Cerebellar nuclear complex (tissue), 1 donor: ENCODE measurements at places on chromosomes 4 and X.

DNA sequence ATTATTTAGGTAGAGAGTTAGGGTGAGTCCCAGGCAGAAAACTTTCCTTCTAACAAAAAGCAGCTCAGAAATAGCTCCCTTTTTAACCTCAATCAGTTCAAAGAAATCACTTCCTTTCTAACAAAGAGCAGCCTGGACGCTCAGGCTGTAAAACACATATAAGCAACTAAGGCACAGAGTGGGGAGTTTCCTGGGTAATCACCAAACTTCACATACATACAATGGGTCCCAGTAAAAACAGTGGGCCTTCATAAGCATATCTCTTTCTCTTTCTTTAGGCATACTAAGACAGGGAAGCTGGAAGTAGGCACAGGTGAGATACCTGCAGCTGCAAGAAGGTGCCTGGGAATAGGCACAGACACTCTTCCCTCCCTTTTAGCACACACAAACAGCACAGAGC is 4.9 kb upstream of the NAF1 start:
- no peak for DNase-seq

DNA sequence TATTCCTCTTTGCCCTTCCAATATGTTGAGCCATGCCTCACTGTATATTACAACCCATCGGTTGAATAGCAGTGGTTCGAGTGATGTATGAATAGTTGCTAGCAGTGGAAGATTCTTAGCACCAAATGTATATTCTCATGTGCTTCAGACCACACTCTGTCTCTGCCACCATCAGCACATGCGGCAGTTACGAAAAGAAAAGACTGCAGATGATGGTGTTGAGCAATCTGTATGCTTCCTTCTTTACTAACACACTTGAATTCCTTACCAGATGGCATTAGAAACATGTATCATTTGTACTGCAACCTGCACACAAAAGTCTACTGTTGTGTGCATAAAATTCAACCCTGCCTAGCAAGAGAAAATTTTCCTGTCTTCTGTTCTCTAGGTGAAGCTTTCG is 214.6 kb downstream of the ENOX2 start:
- DNase-seq: no peak

GRCh38 chrX:107656978-107657377 is 28.7 kb downstream of the PRPS1 start:
- no peak for DNase-seq

- DNase-seq: no peak
These were observed 508.6 kb downstream of the RAB28 start for GRCh38 chr4:12975511-12975910.

- no peak for DNase-seq
These were observed 100.7 kb downstream of the CRLF2 start for GRCh38 chrX:1111601-1112300.

- DNase-seq: no peak
These were observed 10.1 kb downstream of the PAPSS1 start for GRCh38 chr4:107709916-107710315.

- no peak for DNase-seq
These were observed 169.6 kb downstream of the GASK1B start for GRCh38 chr4:158003212-158003611.

- DNase-seq: no peak
These were observed 32.2 kb upstream of the XPNPEP2 start for GRCh38 chrX:129706400-129707072.

- DNase-seq: no peak
These were observed 241.6 kb downstream of the FBXW7 start for GRCh38 chr4:152294331-152294730.

- DNase-seq: no peak
These were observed 10.8 kb downstream of the ARX start for GRCh38 chrX:25005034-25005381.
